Omental fat pad (tissue), 4 donors: ENCODE measurements at places on chromosomes 1 and 21.

GRCh38 chr1:61255358-61255703 is 173.0 kb downstream of the NFIA start:
- no peak for DNase-seq

DNA sequence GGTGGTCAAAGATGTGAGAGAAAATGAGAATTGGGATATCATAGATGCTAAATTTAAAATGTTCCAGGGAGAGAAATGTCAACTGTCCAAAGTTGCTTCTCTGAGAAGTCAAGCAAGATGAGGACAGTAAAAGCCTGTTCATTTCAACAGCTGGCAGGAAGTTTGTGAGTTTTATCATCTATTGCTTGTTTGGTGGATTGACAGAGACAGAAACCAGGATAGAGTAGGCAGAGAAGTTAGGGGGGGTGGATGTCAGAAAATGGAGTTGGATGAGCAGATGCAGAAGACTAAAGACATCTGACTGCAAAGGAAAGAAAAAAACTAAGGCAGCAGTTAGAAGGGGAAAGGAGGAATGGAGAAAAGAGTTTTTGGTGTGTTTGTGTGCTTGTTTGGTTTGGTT is 78.4 kb downstream of the AK5 start:
- no peak for DNase-seq

GRCh38 chr1:243179720-243180119 is 75.4 kb downstream of the CEP170 start:
- no peak for DNase-seq

- no peak for DNase-seq
Observed at GRCh38 chr1:23167353-23168078, 1.1 kb downstream of the LUZP1 start.

- no peak for DNase-seq
Observed at GRCh38 chr1:203508463-203509073, 14.6 kb downstream of the OPTC start.

GRCh38 chr1:211132721-211133392 is 1.1 kb downstream of the KCNH1 start:
- no peak for DNase-seq

DNA sequence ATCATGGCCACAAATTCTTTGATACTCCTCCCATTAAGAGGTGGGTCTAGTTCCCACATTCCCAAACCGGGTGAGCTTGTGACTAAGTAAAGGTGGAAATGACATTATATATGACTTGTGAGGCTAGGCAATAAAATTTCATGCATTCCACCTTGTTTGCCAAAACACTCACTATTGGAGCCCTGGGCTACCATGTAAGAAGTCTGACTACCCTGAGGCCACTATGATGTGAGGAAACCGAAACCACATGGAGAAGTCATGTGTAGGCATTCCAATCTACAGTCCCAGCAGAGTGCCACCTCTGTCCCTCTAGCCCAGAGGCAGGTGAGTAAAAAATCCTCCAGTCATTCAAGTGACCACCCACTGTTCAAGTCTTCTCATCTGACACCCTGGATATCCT is 17.9 kb upstream of the SMG7 start:
- no peak for DNase-seq

- no peak for DNase-seq
Observed at GRCh38 chr1:87435484-87435883, 106.8 kb downstream of the LMO4 start.

- no peak for DNase-seq
Observed at GRCh38 chr1:91273875-91274274, 130.8 kb downstream of the HFM1 start.

- no peak for DNase-seq
Observed at GRCh38 chr21:43867332-43867703, 2.3 kb downstream of the AGPAT3 start.

GRCh38 chr1:106676021-106676420 is 380.5 kb upstream of the PRMT6 start:
- DNase-seq, result no peak

DNA sequence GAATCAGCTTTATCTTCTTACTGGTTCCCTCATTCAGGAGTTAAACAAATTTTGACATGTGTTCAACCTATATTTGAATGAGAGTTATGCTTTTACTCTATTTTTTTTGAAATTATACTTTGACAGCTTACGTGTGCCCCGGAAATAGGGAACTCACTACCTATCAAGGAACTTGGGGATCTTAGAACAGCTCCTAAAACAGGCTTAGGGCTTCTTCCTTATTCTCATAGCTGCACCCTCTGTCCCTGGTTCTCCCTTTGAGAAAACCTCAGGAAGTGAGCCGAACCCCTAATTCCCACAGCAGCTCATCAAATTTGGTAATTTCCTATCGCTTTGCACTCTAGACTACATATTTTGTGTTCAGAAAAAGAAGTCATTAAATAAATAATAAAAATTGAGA is 81.2 kb upstream of the RUNX3 start:
- DNase-seq, result no peak

DNA sequence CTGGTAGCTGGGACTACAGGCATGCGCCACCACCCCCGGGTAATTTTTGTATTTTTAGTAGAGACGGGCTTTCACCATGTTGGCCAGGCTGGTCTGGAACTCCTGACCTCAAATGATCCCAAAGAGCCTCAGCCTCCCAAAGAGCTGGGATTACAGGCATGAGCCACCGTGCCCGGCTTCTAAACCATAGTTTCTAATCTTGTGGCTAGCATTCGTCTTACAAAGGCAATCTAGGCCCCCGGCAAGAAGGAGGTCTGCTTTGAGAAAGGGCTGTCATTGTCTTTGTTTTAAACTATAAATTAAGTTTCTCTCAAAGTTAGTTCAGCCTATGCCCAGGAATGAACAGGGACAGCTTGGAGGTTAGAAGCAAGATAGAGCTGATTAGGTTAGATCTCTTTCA is 10.3 kb upstream of the L1TD1 start:
- DNase-seq, result no peak

GRCh38 chr1:225406976-225407725 is 20.7 kb downstream of the LBR start:
- no peak for DNase-seq

DNA sequence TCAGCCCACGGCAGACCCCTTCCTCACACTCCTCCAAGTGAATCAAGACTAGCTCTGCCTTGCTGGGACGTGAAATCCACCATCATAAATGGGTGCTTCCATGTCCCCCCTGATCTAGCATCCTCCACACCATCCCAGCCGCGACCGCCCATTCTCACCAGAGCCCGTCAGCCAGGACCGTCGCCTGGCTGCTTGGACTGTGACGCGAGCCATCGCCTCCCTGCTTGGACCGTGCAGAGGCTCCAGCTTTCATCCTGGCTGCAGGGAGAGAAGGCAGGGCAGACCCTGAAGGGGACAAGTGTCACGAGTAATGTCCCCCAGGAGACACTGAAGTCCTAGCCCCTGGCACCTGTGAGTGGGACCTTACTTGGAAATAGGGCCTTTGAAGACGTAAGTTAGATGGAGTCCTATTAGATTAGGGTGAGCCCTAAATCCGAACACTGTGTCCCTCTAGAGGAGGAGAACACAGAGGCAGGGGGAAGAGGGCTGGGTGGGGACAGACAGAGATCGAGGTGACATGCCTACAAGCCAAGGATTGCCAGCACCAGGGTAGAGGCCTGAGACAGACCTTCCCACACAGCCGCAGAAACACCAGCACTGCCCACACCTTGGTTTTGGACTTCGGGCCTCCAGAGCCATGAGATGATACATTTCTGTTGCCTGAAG is 12.8 kb upstream of the PRKCZ start:
- no peak for DNase-seq

DNA sequence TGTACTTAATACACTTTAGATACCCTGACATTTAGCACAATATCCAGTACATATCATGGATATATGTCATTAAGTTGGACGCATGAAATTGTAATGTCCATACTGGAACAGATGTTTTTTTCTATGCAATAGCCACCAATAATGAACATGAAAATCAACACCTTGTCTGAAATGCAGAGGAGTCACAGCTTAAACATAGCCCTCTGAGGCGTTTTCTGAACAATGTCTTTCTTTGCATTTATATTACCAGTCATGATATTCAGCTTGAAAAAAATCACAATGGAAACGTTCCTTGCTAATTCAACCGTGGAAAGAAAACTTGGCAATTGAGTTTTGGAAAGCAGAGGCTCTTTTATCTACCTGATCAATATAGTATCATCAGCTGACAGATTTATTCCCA is 86.7 kb upstream of the COL11A1 start:
- no peak for DNase-seq

- DNase-seq, result no peak
Observed at GRCh38 chr1:3456449-3456963, 2.0 kb downstream of the ARHGEF16 start.

- DNase-seq, result no peak
Observed at GRCh38 chr1:208475951-208476845, 232.0 kb upstream of the PLXNA2 start.

GRCh38 chr1:203726417-203726867 is 38.5 kb upstream of the LAX1 start:
- no peak for DNase-seq

- no peak for DNase-seq
Observed at GRCh38 chr1:33616780-33617179, 144.3 kb downstream of the ZSCAN20 start.

DNA sequence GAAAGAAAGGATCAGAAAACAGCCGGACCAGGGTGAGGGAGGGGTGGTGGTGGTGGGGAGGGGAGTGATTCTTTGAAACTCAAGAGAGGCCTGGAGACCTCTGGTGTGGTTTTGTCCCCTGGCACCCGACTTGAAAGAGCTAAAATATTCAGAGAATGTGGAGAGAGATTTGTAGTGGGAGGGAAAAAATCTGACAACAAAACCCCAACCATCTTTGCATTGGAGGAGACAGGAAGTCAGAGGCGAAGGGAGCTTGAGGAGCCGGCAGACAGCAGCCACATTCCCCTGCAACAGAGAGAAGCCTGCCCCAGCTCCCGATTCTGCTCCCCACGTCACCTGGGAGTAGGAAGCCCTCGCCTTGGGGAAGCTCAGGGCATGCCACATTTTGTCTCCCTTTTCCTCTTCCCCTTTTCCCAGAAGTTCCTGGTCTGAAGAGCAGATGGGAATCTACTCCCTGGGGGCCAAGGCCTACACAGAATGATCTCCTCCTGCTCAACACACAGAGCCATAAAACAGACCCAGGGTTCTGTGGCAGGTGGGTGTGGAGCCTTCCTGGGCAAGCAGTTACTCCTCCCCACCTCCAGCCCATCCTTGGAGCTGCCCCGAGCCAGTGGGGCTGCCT is 84.9 kb downstream of the ITPKB start:
- DNase-seq, result no peak

DNA sequence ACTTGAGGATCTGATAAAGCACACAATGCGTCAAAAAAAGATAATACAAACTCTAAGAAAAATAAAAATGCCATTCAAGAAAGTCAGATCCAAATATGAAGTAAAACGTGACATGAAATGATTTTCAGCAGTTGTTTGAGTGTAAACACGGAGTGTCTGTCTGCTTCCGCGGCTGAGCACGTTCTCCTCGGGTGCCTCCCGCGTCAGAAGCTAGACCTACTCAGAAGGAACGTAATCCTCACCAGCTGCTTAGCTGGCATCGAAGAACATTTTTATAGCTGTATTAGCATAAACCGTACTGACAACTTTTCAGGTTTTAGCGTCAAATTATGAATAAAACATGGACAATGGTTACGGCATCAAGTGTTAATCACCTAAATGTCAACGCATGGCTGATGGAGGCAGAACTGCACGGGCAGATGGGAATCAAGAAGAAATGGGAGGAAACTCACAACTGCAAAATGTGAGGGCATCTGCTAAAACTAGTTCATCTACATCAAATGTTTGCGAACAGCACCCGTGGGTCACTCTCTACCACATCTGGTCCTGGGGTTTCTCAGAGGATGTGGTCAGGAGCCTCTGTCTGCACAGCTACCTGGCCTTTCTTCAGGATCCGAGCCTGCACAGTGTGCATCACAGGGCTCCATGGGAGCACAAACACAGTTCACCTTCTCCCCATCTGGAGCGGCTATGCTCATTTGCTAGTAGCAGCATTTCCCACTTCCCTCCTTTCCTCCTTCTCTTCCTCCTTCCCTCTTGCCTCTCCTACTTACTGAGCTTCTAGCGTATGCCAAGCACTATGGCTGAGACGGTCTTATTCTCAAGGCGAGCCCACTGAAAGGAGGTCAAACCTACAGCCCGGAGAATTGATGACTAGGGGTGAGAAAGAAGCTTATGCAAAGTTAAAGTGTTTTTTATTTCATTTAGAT is 40.0 kb downstream of the RCAN1 start:
- DNase-seq, result no peak

DNA sequence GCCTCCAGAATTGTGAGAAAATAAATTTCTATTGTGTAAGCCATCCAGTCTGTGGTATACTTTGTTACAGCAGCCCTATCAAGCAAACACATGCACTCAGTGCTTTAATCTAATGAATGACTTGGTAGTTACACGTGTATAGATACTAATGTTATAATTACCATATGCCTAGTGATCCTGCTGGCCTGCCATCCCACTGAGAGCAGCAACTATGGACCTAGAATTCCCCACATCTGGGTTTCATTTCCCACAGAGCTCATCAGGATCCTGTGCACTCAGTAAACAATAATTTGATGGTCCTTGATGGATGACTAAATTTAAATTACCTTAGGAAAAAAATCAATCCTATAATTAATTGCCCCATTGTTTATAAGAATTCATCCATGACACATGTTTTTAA is 86.5 kb upstream of the RGS1 start:
- DNase-seq, result no peak

GRCh38 chr1:94068999-94069918 is 51.7 kb downstream of the ABCA4 start:
- DNase-seq, result no peak

GRCh38 chr1:2786329-2787162 is 14.9 kb downstream of the TTC34 start:
- DNase-seq, result peak; percentile 35

GRCh38 chr1:35201631-35202030 is 8.7 kb upstream of the SFPQ start:
- no peak for DNase-seq

GRCh38 chr1:177185209-177185608 is 14.5 kb downstream of the BRINP2 start:
- no peak for DNase-seq

DNA sequence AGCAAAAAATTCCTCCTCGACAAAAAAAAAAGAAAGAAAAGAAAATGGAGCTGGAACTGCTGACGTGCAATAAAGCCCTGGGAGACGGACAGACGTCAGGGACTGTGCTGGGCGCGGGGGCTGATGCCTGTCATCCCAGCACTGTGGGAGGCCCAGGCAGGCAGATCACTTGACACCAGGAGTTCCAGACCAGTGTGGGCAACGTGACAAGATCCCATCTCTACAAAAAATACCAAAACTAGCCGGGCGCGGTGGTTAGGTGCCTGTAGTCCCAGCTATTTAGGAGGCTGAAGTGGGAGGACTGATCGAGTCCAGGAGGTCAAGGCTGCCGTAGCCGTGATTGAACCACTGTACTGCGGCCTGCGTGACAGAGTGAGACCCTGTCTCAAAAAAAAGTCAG is 3.6 kb upstream of the ANKRD65 start:
- no peak for DNase-seq

- no peak for DNase-seq
Observed at GRCh38 chr1:109499081-109499480, 5.2 kb downstream of the CYB561D1 start.

DNA sequence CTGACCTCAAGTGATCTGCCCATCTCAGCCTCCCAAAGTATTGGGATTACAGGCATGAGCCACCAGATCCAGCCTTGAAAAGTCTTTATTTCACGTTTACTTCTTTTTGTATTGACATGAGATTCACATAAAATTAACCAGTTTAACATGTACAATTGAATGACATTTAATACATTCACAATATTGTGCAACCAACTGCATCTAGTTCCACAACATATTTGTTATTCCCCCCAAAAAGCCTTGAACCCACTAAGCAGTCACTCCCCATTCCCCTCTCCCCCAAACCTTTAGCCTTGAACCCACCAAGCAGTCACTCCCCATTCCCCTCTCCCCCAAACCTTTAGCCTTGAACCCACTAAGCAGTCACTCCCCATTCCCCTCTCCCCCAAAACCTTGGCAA is 62.0 kb downstream of the ACBD6 start:
- no peak for DNase-seq
